Esophagus squamous epithelium (tissue), 5 donors: ENCODE measurements at places on chromosomes 7 and 10. TPM values are rescaled to one million over a fixed set of nuclear protein-coding genes. Genes with fewer than 3 reads are reported as not detected.
A peak's percentile ranks its signal among the peaks of the same experiment; 100 is the strongest.

GRCh38 chr10:90842725-90843124, 15.1 kb downstream of the HTR7 start:
- no peak overlapping the region for H3K27ac ChIP-seq
- H3K36me3 ChIP-seq: no peaks in the 10 kb centered on the region
- no peak for DNase-seq
- peaks cover 4% of the 10 kb centered on the region for H3K4me1 ChIP-seq
- no peaks in the 10 kb centered on the region for H3K27me3 ChIP-seq
- H3K4me3 ChIP-seq: no peak overlapping the region

The ANKRD30A gene
- not detected for total RNA-seq

The ZFAND2A gene
- total RNA-seq: 6.4 TPM

The INHBA gene
- total RNA-seq: not detected

The COL1A2 gene
- 18.8 TPM for total RNA-seq

GRCh38 chr10:50421026-50421719, 169.9 kb upstream of the ASAH2 start:
- no peaks in the 10 kb centered on the region for H3K27me3 ChIP-seq
- no peak for DNase-seq
- H3K4me3 ChIP-seq: no peak overlapping the region

- DNase-seq: no peak
- H3K27me3 ChIP-seq: no peaks in the 10 kb centered on the region
- H3K4me1 ChIP-seq: peaks cover 19% of the 10 kb centered on the region
- H3K36me3 ChIP-seq: no peaks in the 10 kb centered on the region
- no peak overlapping the region for H3K27ac ChIP-seq
These were observed 22.4 kb upstream of the ZMIZ1 start for GRCh38 chr10:79046326-79046725.

The FXYD4 gene
- not detected for total RNA-seq

The CNPY1 gene
- total RNA-seq: not detected

GRCh38 chr10:116960066-116960776, 44.8 kb downstream of the SHTN1 start:
- H3K4me3 ChIP-seq: no peak overlapping the region
- H3K36me3 ChIP-seq: no peaks in the 10 kb centered on the region
- H3K27ac ChIP-seq: no peak overlapping the region
- H3K4me1 ChIP-seq: no peaks in the 10 kb centered on the region
- H3K27me3 ChIP-seq: no peaks in the 10 kb centered on the region

GRCh38 chr7:93601363-93601762, 26.8 kb upstream of the CALCR start:
- H3K27ac ChIP-seq: no peak overlapping the region
- DNase-seq: no peak
- H3K27me3 ChIP-seq: no peaks in the 10 kb centered on the region
- no peaks in the 10 kb centered on the region for H3K36me3 ChIP-seq
- H3K4me3 ChIP-seq: no peak overlapping the region
- H3K4me1 ChIP-seq: no peaks in the 10 kb centered on the region

GRCh38 chr10:372566-372965, 237.3 kb downstream of the ZMYND11 start:
- no peak overlapping the region for H3K27ac ChIP-seq
- H3K36me3 ChIP-seq: no peaks in the 10 kb centered on the region
- H3K4me3 ChIP-seq: no peak overlapping the region
- no peaks in the 10 kb centered on the region for H3K4me1 ChIP-seq

The CXCL12 gene
- total RNA-seq: 11.2 TPM

The GDF2 gene
- total RNA-seq: not detected

- H3K4me3 ChIP-seq: no peak overlapping the region
- no peaks in the 10 kb centered on the region for H3K4me1 ChIP-seq
- no peak for DNase-seq
- no peaks in the 10 kb centered on the region for H3K36me3 ChIP-seq
- no peaks in the 10 kb centered on the region for H3K27me3 ChIP-seq
- H3K27ac ChIP-seq: no peak overlapping the region
These were observed 10.9 kb upstream of the TEX47 start for GRCh38 chr7:88806280-88807037.

GRCh38 chr7:118179191-118179590, 4.8 kb upstream of the LSM8 start:
- DNase-seq: no peak
- no peak overlapping the region for H3K4me3 ChIP-seq
- H3K4me1 ChIP-seq: peaks cover 8% of the 10 kb centered on the region
- H3K36me3 ChIP-seq: no peaks in the 10 kb centered on the region
- no peaks in the 10 kb centered on the region for H3K27me3 ChIP-seq
- no peak overlapping the region for H3K27ac ChIP-seq

GRCh38 chr7:105831824-105832535, 44.4 kb downstream of the ATXN7L1 start:
- no peak overlapping the region for H3K27ac ChIP-seq
- H3K4me3 ChIP-seq: no peak overlapping the region
- no peak for DNase-seq
- H3K36me3 ChIP-seq: no peaks in the 10 kb centered on the region
- peaks cover 25% of the 10 kb centered on the region for H3K4me1 ChIP-seq
- no peaks in the 10 kb centered on the region for H3K27me3 ChIP-seq

The BAMBI gene
- total RNA-seq: 2.5 TPM

DNA sequence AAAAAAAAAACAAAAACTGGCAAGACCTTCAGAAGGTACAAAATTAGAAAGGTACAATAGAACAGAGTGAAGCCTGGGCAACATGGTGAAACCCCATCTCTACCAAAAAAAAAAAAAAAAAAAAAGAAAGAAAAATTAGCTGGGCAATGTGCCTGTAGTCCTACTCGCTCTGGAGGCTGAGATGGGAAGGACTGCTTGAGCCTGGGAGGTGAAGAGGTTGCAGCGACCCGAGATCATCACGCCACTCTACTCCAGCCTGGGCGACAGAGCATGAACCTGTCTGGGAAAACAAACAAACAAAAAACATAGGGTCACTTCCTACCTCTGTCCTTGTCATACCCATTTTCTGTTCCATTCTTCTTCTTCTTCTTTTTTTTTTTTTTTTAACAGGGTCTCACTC, 45.6 kb upstream of the DLG5 start:
- no peak for DNase-seq
- peak overlapping the region; percentile 79 for H3K27ac ChIP-seq
- no peak overlapping the region for H3K4me3 ChIP-seq
- H3K4me1 ChIP-seq: peaks cover 24% of the 10 kb centered on the region

GRCh38 chr7:37990337-37990736, 69.9 kb downstream of the EPDR1 start:
- DNase-seq: no peak
- no peaks in the 10 kb centered on the region for H3K36me3 ChIP-seq
- no peaks in the 10 kb centered on the region for H3K4me1 ChIP-seq
- no peaks in the 10 kb centered on the region for H3K27me3 ChIP-seq

GRCh38 chr7:134873253-134873652, 93.8 kb downstream of the CALD1 start:
- H3K27me3 ChIP-seq: no peaks in the 10 kb centered on the region
- DNase-seq: no peak
- H3K36me3 ChIP-seq: no peaks in the 10 kb centered on the region

DNA sequence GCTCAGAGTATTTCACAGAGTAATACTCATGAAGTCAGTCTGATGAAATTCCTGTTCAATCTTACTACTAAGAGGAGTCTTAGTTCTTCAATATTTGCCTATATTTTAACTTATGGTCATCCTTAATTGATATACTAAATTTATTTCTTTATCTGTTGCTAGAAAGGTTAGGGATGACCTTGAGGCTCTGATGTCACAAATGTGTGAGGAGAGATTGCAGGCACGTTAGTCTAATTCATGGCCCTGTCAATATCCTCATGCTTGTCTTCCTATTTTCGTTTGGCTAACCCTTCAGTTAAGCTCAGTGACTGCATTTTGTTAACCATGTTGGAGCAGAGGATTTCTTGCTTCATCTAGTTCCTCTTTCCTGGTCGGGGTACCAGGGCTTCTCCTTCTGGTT, 704.7 kb upstream of the COBL start:
- no peaks in the 10 kb centered on the region for H3K27me3 ChIP-seq
- no peaks in the 10 kb centered on the region for H3K4me1 ChIP-seq
- H3K27ac ChIP-seq: no peak overlapping the region
- DNase-seq: no peak
- H3K36me3 ChIP-seq: no peaks in the 10 kb centered on the region

DNA sequence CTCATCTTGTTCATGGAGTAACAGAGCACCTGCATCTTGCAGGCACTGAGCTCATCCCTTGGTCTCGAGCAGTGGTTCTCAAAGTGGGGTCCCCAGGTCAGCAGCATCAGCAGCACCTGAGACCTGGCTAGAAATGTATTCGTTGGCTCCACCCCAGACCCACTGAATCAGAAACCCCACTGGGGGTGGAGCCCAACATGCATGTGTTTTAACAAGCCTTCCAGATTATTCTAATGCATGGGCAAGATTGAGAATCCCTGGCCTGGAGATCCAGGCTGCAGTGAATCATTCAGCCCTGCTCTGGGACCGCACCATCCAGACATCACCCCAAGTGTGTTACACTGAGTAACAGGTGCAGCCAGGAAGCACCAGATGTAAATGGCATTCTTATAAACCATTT, 85.1 kb upstream of the PPIF start:
- H3K36me3 ChIP-seq: no peaks in the 10 kb centered on the region
- DNase-seq: no peak
- no peak overlapping the region for H3K27ac ChIP-seq
- H3K4me3 ChIP-seq: no peak overlapping the region

DNA sequence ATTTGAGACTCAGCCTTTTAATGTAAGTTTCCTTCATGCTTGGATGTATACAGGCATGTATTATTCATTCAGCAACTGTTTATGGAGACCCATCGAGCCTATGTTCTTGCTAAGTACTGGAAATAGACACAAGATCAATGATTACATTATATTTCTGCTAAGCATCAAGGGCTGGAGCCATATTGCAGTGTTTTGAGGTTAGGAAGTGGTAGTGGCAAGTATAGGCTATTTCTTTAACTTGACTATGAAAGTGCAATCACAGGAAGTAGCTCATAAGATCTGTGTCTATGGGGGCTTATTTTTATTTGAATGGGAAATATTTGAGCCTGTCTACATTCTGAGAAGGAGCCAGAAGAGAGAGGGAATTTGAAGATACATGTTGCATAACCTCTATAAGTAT, 123.8 kb downstream of the HDAC9 start:
- no peak overlapping the region for H3K4me3 ChIP-seq
- H3K27me3 ChIP-seq: no peaks in the 10 kb centered on the region
- no peaks in the 10 kb centered on the region for H3K36me3 ChIP-seq
- H3K4me1 ChIP-seq: no peaks in the 10 kb centered on the region
- DNase-seq: no peak

The PNLIPRP2 gene
- total RNA-seq: not detected

DNA sequence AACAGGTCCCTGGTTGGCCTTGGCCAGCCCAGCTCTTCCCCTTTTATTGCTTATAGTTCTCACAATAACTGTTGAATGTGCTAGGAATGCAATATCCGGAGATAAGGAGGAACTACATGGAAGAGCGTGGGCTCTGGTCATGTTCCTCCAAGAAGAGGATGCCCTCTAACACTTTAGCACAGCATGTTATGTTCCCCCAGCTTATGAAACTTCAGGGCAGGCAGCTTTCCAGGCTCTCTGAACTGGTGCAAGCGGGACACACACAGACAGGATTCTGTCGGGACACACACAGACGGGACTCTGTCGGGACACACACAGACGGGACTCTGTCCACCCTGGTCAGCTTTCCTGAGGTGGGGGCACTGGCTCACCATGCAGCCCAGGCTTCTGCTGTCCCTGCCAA, 141.6 kb downstream of the PKD1L1 start:
- H3K4me3 ChIP-seq: no peak overlapping the region
- H3K27ac ChIP-seq: no peak overlapping the region
- peaks cover 19% of the 10 kb centered on the region for H3K4me1 ChIP-seq
- no peaks in the 10 kb centered on the region for H3K36me3 ChIP-seq

The DKK1 gene
- total RNA-seq: 0.47 TPM

The METTL2B gene
- 26.6 TPM for total RNA-seq

DNA sequence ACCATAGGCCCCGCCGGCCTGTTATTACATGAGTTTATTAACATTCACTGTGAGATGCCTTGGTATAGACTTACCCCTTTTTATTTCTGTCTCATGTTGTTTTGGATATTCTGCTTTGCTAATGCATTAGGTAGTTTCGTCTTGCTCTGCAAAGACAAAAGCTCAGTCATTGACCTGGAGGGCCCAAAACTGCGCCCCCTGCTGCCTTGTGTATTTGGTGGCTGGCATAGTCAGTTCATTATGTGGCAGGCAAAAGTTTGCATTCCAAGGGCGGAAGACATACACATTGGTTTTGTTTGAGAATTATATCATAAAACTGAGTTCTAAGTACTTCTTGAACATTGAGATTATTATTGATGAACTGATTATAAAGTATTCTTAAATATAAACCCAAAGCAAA, 372.5 kb downstream of the SDK1 start:
- H3K27ac ChIP-seq: no peak overlapping the region
- no peak overlapping the region for H3K4me3 ChIP-seq
- no peaks in the 10 kb centered on the region for H3K36me3 ChIP-seq
- no peaks in the 10 kb centered on the region for H3K4me1 ChIP-seq

GRCh38 chr10:70404787-70405036, 767 bp downstream of the EIF4EBP2 start:
- DNase-seq: no peak
- peak overlapping the region; percentile 99 for H3K27ac ChIP-seq

The SHTN1 gene
- total RNA-seq: 9.4 TPM

- H3K27me3 ChIP-seq: no peaks in the 10 kb centered on the region
- H3K27ac ChIP-seq: peak overlapping the region; percentile 22
- no peak overlapping the region for H3K4me3 ChIP-seq
- H3K36me3 ChIP-seq: no peaks in the 10 kb centered on the region
- H3K4me1 ChIP-seq: peaks cover 5% of the 10 kb centered on the region
- no peak for DNase-seq
These were observed 32.3 kb downstream of the CDK1 start for GRCh38 chr10:60810437-60811182.

GRCh38 chr10:17836942-17837341, 27.8 kb downstream of the MRC1 start:
- H3K4me1 ChIP-seq: peaks cover 9% of the 10 kb centered on the region
- H3K27me3 ChIP-seq: no peaks in the 10 kb centered on the region
- H3K4me3 ChIP-seq: no peak overlapping the region
- DNase-seq: no peak
- no peak overlapping the region for H3K27ac ChIP-seq

The ARHGEF35 gene
- 19.8 TPM for total RNA-seq

GRCh38 chr7:142569851-142570250, 179.4 kb upstream of the PRSS1 start:
- no peaks in the 10 kb centered on the region for H3K27me3 ChIP-seq

DNA sequence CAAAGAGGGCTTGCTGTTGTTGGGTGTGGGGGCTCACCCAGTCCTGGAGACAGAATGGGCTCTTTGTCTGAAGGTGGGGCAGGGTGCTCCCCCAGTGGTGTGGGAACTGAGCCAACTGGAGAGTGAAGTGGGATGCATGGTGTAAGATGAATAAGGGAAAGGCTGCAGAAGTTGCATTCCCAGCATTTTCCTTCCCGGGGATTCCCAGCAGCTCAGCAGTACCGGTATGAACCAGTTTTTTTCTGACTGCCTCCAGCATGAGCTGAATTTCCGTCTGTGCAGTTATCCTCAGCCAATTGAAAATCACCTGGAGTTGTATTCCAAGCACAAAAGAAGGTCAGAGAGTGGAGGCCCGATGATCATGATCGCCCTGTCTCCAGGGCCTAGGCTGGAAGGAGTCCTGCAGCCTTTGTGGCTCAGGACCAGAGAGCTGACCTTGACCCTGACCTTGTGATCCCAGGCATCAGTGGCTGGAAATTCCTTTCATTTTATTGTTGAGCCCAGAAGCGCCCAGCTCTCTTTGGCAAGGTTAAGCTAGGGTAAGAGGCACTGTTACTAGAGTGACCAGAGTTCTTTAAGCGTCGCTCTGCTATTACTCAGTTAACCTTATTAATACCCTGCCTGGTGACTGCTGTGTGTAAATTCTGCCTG, 33.4 kb downstream of the OGDH start:
- H3K27ac ChIP-seq: peak overlapping the region; percentile 95
- H3K27me3 ChIP-seq: no peaks in the 10 kb centered on the region
- no peak for DNase-seq
- H3K4me1 ChIP-seq: peaks cover 57% of the 10 kb centered on the region
- H3K4me3 ChIP-seq: no peak overlapping the region
